CD4-positive, alpha-beta memory T cell (primary cell): ENCODE measurements at places on chromosomes 4 and X. TPM values are rescaled to one million over a fixed set of nuclear protein-coding genes. Genes with fewer than 3 reads are reported as not detected.

GRCh38 chr4:77240469-77241066 lies 83.6 kb downstream of the CCNG2 start:
- no peaks in the 10 kb centered on the region for H3K36me3 ChIP-seq
- DNase-seq: peak; percentile 44
- no peaks in the 10 kb centered on the region for H3K4me1 ChIP-seq
- H3K27ac ChIP-seq: no peak overlapping the region

The NFXL1 gene
- 21.1 TPM for total RNA-seq

- H3K4me3 ChIP-seq: no peak overlapping the region
- DNase-seq: no peak
- H3K4me1 ChIP-seq: no peaks in the 10 kb centered on the region
- no peak overlapping the region for H3K27ac ChIP-seq
- H3K36me3 ChIP-seq: no peaks in the 10 kb centered on the region
These were observed 13.1 kb downstream of the TAB3 start for GRCh38 chrX:30875957-30876356.

DNA sequence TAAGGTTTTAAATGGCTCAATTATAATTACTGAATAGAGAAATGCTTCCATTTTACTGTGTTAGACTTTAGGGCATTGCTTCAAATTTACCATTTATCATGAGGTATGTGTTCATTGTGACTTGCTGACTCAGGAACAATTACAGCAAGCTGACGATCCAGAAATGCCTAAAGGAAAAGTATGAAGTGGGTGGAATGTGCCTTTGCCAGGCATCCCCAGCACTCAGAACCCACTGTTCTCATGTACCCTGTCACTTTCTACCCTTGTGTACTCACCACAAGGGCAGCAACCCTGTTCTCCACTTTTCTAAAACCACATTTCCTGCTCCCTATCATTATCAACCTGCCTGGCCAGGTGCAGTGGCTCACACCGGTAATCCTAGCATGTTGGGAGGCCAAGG lies 41.5 kb downstream of the QRFPR start:
- no peaks in the 10 kb centered on the region for H3K4me1 ChIP-seq
- DNase-seq: no peak
- H3K4me3 ChIP-seq: no peak overlapping the region
- no peaks in the 10 kb centered on the region for H3K27me3 ChIP-seq
- H3K27ac ChIP-seq: no peak overlapping the region

The ASB11 gene
- total RNA-seq: not detected

DNA sequence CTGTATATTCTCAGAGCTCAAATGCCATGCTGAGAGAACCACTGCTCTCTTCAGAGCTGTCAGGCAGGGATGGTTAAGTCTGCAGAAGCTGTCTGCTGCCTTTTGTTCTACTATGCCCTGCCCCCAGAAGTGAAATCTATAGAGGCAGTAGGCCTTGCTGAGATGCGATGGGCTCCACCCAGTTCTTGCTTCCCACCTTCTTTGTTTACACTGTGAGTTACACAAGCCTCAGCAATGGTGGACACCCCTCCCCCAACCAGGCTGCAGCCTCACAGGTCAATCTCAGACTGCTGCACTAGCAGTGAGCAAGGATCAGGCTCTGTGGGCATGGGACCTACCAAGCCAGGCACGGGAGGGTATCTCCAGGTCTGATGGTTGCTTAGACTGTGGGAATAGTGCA lies 271.6 kb downstream of the CENPC start:
- H3K4me3 ChIP-seq: no peak overlapping the region
- DNase-seq: no peak
- no peaks in the 10 kb centered on the region for H3K27me3 ChIP-seq
- no peak overlapping the region for H3K27ac ChIP-seq
- H3K36me3 ChIP-seq: no peaks in the 10 kb centered on the region
- H3K4me1 ChIP-seq: no peaks in the 10 kb centered on the region

DNA sequence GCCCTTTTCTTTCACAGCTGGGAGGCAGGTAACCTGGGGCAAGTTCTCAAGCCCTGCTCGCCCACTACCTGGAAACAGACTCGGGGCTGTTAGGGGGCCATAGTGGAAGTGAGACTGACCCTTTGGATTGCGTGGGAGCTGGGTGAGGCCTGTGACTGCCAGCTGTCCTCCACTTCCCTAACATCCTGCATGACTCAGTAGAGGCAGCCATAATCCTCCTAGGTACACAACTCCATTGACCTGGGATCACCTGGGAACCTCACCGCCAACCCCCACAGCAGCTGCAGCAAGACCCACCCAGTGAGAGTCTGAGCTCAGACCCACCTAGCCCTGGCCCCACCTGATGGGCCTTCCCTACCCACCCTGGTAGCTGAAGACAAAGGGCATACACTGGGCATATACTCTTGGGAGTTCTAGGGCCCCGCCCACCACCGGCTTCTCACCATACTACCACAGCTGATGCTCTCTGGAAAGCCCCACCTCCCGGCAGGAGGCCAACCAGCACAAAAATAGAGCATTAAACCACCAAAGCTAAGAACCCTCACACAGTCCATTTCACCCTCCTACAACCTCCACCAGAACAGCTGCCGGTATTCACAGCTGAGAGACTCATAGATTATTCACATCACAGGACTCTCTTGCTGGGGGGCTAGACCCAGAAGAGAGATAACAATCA lies 61.1 kb upstream of the DCTD start:
- H3K4me3 ChIP-seq: no peak overlapping the region
- H3K27ac ChIP-seq: no peak overlapping the region
- no peaks in the 10 kb centered on the region for H3K4me1 ChIP-seq
- DNase-seq: no peak

DNA sequence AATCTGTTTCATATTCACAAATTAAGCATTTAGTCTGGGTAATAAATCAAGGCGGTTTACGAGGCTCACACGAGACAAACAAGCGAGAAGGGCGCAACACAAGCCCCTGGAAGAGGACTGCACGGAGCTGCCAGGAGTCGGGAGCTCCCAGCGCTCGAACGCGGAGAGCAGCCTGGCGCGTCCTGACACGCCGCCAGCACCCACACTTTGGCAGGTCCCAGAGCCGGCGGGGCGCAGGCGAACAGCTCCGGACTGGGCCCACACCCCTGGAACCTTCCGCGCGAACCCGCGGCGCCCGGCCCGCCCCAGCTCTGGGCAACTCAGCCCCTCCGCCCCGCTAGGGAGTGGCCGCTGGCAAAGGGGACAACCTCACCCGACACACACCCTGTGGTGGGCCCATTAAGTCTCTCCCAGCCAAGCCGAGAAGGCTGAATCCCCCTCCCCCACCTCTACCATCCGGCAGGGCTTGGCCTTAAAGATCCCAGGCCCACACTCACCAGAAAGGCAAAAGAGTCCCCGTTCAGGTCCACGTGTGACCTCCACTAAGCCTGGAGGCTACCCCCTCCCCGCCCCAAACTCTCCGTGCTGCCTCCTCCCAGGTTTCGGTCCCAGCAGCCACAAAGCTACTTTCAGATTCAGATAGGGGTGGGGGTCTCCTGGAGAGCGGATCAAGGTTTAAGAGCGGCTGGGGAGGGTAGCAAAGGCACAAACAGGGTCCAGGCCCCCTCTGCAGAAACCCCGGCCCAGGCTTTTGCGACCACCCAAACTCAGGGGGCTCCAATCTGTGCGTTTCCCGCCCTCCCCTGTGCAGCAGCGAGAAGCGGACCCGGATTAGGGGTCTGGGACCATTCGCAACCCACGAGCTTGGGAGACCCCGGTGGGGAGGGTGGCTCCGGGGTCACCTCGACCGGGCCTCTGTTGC lies 47.5 kb upstream of the BCOR start:
- no peak overlapping the region for H3K27ac ChIP-seq
- no peak for DNase-seq
- peaks cover 5% of the 10 kb centered on the region for H3K4me1 ChIP-seq
- peak overlapping the region; percentile 19 for H3K4me3 ChIP-seq
- no peaks in the 10 kb centered on the region for H3K27me3 ChIP-seq

The SPON2 gene
- total RNA-seq: 7.2 TPM

- H3K4me1 ChIP-seq: no peaks in the 10 kb centered on the region
- H3K27me3 ChIP-seq: no peaks in the 10 kb centered on the region
- H3K36me3 ChIP-seq: no peaks in the 10 kb centered on the region
- no peak for DNase-seq
These were observed 323.0 kb downstream of the HNRNPD start for GRCh38 chr4:82050796-82051195.

The IGFBP7 gene
- total RNA-seq: not detected

DNA sequence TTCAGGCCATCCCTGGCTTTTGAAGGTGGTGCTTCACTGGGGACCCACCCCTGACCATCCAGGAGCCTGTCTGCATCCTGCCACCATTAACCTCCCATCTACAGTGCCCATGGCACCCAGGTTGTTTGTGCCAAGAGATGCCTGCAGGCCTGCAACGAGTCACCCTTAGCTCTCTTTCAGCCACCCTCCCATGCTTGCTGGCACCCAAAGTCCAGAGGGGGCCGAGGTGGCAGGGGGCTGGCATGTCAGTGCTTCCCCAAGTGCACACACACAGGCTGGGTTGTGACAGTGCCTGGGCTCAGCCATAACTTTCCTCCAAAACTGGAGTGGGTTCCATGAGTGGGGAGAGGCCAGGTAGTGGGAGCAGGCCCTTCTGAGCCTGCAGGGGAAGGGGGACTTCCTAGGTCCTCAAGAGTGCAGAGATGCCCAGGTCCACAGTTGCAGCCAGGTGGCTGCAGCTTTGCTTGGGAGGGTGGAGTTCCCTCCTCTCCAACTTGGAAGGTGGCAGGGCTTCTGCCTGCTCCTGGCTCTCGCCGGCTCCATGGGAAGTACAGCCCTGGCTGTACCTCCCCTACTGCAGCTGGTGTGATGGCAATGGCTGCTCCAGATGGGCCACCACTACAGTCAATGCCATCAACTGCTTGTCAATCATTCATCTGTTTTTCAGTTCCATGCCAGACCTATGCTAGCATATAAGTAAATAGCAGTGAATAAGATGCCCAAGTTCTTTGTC lies 235.9 kb upstream of the GIMD1 start:
- no peaks in the 10 kb centered on the region for H3K36me3 ChIP-seq
- no peak for DNase-seq
- H3K27me3 ChIP-seq: no peaks in the 10 kb centered on the region
- H3K4me1 ChIP-seq: no peaks in the 10 kb centered on the region

- no peaks in the 10 kb centered on the region for H3K36me3 ChIP-seq
- H3K27me3 ChIP-seq: no peaks in the 10 kb centered on the region
- no peak overlapping the region for H3K27ac ChIP-seq
- H3K4me1 ChIP-seq: no peaks in the 10 kb centered on the region
- H3K4me3 ChIP-seq: no peak overlapping the region
These were observed 180.3 kb upstream of the PPARGC1A start for GRCh38 chr4:24070117-24070516.

GRCh38 chr4:76782837-76783236 lies 115.1 kb downstream of the SOWAHB start:
- H3K4me3 ChIP-seq: no peak overlapping the region
- H3K27ac ChIP-seq: no peak overlapping the region
- no peaks in the 10 kb centered on the region for H3K4me1 ChIP-seq
- no peaks in the 10 kb centered on the region for H3K27me3 ChIP-seq

The SSX2B gene
- total RNA-seq: not detected

The SFRP2 gene
- not detected for total RNA-seq

DNA sequence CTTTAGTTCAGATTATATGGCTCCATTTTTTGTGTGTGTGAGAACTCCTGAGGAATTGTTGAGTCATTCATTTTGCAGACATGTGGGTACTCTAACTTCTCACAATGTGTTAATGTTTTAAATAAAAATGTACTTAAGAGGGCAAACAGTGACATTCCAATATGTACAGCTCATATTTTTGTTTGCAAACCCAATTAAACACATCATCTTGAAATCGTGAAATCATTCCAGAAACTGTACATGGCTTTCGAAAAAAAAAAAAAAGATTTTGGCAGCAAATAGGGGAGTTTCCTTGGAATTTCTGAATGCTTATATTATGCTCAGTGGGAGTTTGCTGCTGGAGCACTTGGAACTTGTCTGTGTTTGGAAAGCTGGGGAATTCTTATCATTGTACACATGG lies 85.0 kb downstream of the HPGD start:
- no peaks in the 10 kb centered on the region for H3K27me3 ChIP-seq
- no peak for DNase-seq
- H3K4me3 ChIP-seq: no peak overlapping the region
- H3K27ac ChIP-seq: no peak overlapping the region
- no peaks in the 10 kb centered on the region for H3K4me1 ChIP-seq
- no peaks in the 10 kb centered on the region for H3K36me3 ChIP-seq

DNA sequence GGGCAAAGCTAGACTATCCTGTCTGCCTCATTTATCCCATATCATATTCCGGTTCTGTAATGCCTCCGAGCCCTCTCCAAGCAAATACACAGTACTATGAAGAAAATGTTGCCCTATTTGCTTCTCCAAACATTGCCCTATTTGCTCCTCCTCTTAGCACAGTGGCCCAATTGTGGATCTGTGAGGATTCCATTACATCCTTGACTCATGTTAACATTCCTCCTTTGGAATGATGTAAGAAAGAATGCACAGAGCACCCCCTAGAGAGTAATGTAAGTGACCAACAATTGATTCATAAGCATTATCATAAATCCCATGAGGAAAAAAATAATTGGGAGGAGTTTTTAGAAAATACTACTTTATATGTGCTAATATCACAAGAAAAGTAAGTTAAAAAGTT lies 11.3 kb upstream of the BTC start:
- H3K27ac ChIP-seq: no peak overlapping the region
- no peaks in the 10 kb centered on the region for H3K4me1 ChIP-seq
- no peaks in the 10 kb centered on the region for H3K27me3 ChIP-seq
- DNase-seq: no peak
- H3K36me3 ChIP-seq: no peaks in the 10 kb centered on the region

The XPNPEP2 gene
- 0.32 TPM for total RNA-seq

GRCh38 chrX:136019226-136019625 lies 34.0 kb downstream of the SLC9A6 start:
- H3K36me3 ChIP-seq: no peaks in the 10 kb centered on the region
- no peaks in the 10 kb centered on the region for H3K27me3 ChIP-seq
- H3K4me1 ChIP-seq: no peaks in the 10 kb centered on the region
- DNase-seq: no peak
- no peak overlapping the region for H3K4me3 ChIP-seq

GRCh38 chr4:66178906-66179305 lies 508.6 kb upstream of the EPHA5 start:
- H3K4me1 ChIP-seq: no peaks in the 10 kb centered on the region
- H3K27ac ChIP-seq: no peak overlapping the region
- no peak for DNase-seq

DNA sequence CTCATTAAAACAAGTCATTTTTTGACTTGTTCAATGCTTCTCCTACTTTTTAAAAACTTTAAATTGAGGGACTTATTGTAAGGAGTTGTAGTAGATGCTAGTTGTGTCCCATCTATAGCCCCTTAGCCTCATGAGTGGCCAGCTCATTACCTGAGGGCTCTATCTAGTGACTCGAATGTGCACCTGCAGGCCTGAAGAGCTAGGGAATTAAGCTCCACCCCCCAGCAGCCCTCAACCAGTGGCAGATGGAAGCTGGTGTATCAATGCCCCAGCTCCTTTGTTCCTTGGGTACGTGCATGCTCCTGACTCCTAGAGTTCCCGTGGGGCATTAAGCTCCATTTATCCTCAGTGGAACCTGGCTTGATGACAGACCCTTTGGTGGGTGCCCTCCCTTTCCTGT lies 146.7 kb upstream of the FAM9B start:
- no peak for DNase-seq
- H3K4me3 ChIP-seq: no peak overlapping the region
- no peaks in the 10 kb centered on the region for H3K27me3 ChIP-seq
- no peak overlapping the region for H3K27ac ChIP-seq

GRCh38 chr4:81343536-81343935 lies 128.2 kb downstream of the RASGEF1B start:
- no peak overlapping the region for H3K4me3 ChIP-seq
- H3K27me3 ChIP-seq: no peaks in the 10 kb centered on the region
- H3K27ac ChIP-seq: no peak overlapping the region
- no peaks in the 10 kb centered on the region for H3K4me1 ChIP-seq
- H3K36me3 ChIP-seq: no peaks in the 10 kb centered on the region
- no peak for DNase-seq

GRCh38 chr4:14023036-14023435 lies 395.5 kb upstream of the BOD1L1 start:
- no peak overlapping the region for H3K4me3 ChIP-seq
- no peaks in the 10 kb centered on the region for H3K36me3 ChIP-seq
- no peak overlapping the region for H3K27ac ChIP-seq
- DNase-seq: no peak
- H3K4me1 ChIP-seq: no peaks in the 10 kb centered on the region
